Fibroblast of mammary gland (primary cell): ENCODE measurements at places on chromosomes 1 and 21.

- peak; percentile 23 for DNase-seq
Measured at GRCh38 chr1:77282187-77282865, 507 bp downstream of the AK5 start.

GRCh38 chr1:243726806-243727502, 123.1 kb downstream of the AKT3 start:
- DNase-seq, result no peak

GRCh38 chr21:42010507-42011495, 641 bp upstream of the ZBTB21 start:
- DNase-seq, result no peak

GRCh38 chr1:112708002-112708448, 1.1 kb upstream of the RHOC start:
- no peak for DNase-seq

DNA sequence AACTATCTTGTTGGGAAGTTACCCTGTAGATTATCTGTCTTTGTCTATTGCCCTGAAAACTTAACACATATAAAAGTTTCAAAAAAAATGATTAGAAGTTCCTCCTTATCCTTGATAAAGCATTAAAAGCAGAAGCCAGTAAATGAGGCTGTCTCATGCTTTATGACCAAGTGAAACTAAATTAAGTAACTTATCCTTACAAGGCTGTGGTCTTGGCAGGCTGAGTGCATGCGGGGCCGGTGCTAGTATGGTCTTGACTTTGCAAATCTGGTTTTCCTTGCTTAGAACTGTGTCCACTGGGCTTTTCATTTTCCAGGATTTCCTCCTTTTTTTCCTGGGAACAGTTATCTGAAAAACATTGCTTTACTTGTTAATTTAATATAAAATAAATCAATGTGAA, 43.1 kb downstream of the PCNX2 start:
- no peak for DNase-seq
